ENCODE measurements at places on chromosomes 16 and 17.

DNA sequence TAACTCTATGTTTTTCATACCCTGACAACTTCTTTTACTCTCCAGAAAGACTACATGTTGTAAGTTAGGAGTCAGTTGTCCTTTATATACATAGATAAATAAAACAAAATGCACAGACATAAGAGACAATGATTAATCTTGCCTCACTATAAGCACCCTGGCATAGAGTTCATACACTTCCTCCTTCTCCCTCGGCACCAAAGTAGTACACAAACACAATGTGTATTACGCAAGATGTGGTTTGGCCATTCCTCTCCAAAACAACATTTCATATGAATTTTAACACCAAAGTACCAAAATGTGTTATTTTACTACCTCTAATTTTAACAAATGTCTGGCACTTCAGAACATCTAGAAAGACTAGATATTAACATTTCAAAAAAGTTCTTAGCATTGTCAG is 17.2 kb upstream of the SLFN11 start:
- no peak for DNase-seq

DNA sequence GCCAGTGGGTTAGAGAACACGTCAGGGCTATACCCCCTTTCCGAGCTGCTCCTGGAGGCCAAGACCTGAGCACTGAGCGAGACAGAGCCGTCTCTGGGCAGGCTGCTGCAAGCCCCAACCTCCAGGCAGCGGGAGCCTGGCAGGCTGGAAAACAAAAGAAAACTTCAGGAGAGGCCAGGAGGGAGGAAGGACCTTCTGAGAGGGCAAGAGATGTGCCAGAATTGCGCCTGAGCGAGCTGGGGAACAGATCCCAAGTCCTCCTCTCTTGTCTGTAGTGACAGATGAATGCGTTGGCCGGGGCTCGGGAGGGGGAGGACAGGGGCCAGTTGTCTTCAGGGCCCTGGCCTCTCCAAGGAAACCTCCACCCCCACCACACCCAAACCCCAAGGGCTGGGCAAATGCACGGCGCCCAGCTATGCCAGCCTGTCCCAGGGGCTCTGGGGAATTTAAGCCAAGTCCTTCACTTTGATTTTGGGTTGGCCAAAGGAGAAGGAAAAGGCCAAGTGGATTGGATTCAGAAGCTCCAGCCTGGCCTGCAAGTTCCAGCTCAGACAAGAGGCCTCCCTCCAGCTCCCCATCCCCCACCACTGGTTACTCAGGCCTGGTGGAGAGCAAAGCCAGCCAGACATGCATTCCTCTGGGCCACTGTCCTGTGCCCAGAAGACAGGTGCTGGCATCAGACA is 18.1 kb downstream of the SDK2 start:
- no peak for DNase-seq

GRCh38 chr17:27354051-27354490 is 60.2 kb downstream of the WSB1 start:
- no peak for DNase-seq

GRCh38 chr17:36948717-36949460 is at the start of gene AATF:
Gene AATF (plus strand): TSS chr17:36948954. CDS start chr17:36949126, 172 bp downstream.
- DNase-seq, result peak; percentile 95

DNA sequence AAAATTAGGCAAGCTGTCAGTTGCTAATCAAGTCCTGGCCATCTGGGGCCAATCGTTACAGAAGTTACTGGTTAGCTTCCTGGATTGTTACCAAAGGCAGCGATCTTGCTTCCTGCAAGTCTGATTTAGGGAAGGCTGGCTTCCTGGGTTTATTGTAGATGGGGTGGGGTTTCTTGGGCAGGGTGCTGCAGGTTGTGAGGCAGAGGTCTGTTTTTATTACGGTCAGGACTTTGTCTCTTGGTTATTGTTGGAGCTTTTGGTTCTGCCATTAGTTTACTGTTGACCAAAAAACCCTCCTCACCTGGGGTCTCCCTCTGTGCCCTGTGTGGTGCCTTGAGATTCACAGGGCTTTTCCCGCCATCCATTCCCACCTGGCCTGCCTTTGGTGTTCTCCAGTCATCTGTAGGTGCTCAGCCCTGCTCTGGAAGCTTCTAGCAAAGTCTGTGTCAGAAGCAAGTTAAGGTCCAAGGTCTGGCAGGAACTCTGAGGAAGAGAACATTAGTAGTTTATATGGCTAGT is 36.9 kb downstream of the SLC47A1 start:
- no peak for DNase-seq

DNA sequence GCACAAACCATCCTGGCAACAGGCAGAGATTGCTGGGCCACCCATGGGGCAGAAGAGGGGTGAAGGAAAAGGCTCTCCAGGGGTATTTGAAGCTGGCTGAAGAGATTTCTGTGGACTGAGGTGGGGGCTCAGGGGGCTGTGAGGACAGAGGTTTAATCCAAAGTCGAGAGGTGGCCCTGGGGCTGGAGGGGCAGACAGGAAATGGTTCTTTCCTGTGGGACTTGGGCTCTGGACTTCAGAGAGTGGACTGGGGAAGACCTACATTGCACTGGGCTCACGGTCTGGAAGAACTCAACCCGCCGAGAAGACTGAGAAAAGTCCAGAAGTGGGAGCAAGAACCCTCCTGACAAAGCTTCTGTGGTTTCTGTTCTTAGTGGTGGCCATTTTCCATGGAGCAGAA is 2.9 kb downstream of the CCDC42 start:
- DNase-seq, result no peak

GRCh38 chr17:7109461-7110322 is 4.9 kb downstream of the ASGR2 start:
- DNase-seq, result no peak

- DNase-seq, result no peak
Observed at GRCh38 chr17:78705071-78705470, 77.0 kb downstream of the CYTH1 start.

DNA sequence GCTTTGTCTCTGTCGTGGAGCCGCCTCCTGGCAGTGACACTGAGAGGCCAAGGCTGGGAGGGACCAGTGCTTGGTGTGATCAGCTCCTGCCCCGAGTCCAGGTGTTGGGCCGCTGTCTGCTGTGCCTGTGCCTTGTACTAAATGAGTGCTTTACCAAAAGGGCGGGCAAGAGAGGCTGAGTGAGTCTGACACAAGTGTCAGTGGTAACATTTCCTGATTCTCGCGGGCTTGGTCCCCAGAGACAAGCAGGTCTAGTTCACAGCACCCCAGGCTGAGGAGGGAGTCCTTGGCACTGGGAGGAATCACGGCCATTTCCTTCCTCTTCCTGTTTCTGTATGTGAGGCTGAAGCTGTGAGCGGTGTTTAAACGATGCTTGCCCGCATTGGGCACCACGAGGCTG is 30.2 kb downstream of the PLD6 start:
- DNase-seq, result no peak

DNA sequence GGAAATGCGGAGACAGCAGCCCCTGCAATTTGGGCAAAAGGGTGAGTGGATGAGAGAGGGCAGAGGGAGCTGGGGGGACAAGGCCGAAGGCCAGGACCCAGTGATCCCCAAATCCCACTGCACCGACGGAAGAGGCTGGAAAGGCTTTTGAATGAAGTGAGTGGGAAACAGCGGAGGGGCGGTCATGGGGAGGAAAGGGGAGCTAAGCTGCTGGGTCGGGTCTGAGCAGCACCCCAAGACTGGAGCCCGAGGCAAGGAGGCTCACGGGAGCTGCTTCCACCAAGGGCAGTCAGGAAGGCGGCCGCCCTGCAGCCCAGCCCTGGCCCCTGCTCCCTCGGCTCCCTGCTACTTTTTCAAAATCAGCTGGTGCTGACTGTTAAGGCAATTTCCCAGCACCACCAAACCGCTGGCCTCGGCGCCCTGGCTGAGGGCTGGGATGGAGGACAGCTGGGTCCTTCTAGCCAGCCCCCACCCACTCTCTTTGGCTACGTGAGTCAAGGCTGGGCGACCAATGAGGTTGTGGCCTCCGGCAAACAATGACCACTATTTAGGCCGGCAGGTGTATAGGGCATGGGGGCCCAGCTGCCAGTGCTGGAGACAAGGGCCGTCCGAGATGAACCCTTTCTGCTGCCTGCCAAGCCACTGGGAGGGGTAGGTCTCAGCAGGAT is 507 bp downstream of the SERPINF1 start:
- DNase-seq, result no peak

DNA sequence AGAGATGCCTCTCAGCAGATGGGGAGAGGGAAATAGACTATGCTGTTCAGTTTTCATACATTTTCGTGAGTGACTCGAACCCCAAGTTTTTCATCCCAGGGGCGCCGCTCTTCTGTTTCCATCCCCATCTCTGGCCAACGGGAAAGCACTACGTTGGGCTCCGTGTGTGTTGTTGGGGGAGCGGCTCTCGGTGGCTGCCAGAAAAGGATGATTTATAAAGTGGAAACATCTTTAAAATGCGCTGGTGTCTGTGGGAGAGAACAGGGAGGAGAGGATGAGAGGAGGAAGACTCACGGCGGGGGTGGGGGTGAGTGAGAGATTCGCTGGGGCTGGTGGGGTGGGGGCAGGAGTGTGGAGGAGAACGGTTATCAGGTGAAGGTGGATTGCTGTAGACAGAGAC is 5.8 kb downstream of the TBX4 start:
- no peak for DNase-seq

DNA sequence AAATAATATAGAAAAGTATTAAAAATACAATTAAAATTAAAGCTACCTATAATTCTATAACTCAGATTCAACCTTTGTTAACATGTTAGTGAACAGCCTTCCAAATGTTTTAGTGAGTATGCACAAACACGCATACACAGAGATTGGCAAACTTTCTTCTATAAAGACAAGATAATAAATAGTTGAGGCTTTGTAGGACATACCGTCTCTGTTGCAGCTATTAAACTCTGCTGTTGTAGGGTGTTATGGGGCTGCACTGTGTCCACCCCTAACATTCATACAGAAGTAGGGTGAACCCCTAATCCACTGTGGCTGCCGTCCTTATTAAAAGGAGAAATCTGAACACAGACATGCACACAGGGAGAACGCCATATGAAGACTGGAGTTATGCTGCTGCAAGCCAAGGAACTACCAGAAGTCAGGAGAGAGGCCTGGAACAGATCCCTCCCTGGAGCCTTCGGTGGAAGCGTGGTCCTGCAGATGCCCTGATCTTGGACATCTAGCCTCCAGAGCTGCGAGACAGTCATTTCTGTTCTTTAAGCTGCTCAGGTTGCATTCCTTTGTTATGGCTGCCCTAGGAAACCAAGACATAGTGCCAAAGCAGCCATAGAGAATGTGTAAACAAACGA is 383.2 kb downstream of the GRIN2A start:
- no peak for DNase-seq

DNA sequence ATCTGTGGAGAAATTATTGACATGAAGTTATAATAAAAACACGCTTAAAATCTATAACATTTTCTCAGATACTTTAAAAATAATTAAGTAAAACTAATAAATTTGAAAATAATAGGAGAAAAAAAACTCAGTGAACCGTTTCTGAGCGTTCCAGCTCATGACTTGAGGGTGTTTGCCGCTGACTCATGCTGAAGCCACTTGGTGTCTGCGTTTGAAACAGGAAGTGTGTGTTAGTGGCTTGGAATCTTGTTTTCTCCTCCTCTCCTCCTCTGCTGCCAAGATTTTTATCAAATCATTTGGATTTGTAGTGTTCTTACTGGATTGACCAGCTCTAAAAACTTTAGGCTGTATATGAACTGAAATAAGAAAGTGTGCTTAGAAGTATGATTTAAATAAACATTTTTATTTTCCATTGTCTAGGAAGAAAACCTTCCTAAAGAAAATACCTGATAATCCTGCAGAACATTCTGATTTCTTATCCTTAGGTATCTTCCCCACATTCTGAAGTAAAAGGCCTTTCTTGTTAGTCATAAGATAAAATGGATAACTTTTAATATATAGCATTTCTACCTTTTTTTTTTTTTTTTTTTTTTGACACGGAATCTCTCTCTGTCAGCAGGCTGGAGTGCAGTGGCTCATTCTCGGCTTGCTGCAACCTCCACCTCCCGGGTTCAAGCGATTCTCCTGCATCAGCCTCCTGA is 30.8 kb downstream of the USP10 start:
- DNase-seq, result no peak

DNA sequence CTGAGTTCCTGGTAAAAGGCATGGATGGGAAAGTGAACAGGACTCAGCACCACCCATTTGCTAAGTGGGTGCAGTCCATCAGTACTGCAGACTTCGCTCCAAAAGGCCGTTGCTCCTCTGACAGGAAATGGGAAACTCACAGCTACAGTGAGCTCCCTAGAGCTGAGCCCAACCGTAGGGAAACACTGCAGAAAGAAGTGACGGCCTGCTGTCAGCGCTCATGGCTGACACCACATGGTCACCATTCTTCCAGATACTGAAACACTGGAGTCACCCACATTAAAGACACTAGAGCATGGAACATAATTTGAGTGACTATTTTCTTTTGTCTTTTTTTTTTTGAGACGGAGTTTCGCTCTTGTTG is 31.9 kb downstream of the UBE2O start:
- no peak for DNase-seq

DNA sequence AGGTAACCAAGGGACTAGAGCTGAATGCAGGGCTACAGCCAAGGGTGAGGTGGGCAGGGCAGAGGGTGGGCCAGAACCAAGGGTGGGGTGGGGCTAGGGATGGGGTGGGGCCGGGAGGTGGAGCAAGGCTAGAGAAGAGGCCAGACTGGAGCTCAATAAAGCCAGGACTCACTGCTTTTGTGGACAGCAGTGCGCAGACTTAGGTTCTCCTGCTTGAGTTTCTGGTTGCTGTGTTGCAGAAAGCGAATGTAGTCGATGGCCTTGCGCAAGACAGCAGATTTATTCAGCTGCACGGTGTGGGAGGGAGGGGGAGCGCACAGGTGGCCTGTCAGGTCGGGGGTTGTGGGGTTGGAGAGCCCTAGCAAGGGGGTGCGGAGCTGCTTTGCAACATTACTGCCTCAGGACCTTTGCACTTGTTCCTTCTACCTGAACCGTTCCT is 18.7 kb downstream of the SREBF1 start:
- DNase-seq, result no peak

GRCh38 chr17:81300586-81301155 is 5.6 kb upstream of the SLC38A10 start:
- DNase-seq, result no peak

All from NCI-H510A (cell line).